Upper lobe of left lung (tissue), 6 donors: ENCODE measurements at places on chromosomes 7 and 10. TPM values are rescaled to one million over a fixed set of nuclear protein-coding genes. Genes with fewer than 3 reads are reported as not detected.

ALOX5 gene
- 222 TPM for total RNA-seq

KDM7A gene
- total RNA-seq = 16.5 TPM

VENTX gene
- 2.3 TPM for total RNA-seq

MAT1A gene
- total RNA-seq = 0.37 TPM

OGDHL gene
- total RNA-seq = 0.46 TPM

PPP1R17 gene
- total RNA-seq = not detected

INTS1 gene
- total RNA-seq = 215 TPM

GRCh38 chr10:102720337-102720736, 5.9 kb downstream of the SFXN2 start:
- no peak overlapping the region for H3K4me3 ChIP-seq
- no peaks in the 10 kb centered on the region for H3K36me3 ChIP-seq
- H3K4me1 ChIP-seq = peaks cover 7% of the 10 kb centered on the region

DNA sequence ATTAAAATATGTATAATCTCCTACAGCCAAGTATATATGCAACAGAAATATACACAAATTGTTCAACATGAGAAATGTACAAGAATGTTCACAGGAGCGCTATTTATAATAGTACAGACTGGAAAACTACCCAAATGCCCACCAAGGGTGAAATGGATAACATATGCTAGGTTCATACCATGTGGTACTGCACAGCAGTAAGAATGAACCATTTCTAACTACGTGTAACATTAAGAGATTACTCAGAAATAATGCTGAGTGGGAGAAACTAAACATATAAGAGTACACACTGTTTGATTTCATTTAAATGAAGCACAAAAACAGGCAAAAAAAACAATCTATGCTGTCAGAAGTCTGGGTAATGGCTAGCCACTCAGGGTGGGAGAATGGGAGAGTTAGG, 45.8 kb downstream of the RNLS start:
- H3K36me3 ChIP-seq = no peaks in the 10 kb centered on the region
- H3K4me1 ChIP-seq = no peaks in the 10 kb centered on the region
- H3K4me3 ChIP-seq = no peak overlapping the region
- no peak for DNase-seq
- H3K27me3 ChIP-seq = no peaks in the 10 kb centered on the region
- H3K27ac ChIP-seq = peak overlapping the region; percentile 41

GRCh38 chr10:88216976-88217375, 353.6 kb downstream of the PTEN start:
- H3K4me1 ChIP-seq = no peaks in the 10 kb centered on the region
- no peaks in the 10 kb centered on the region for H3K36me3 ChIP-seq
- no peaks in the 10 kb centered on the region for H3K27me3 ChIP-seq
- no peak overlapping the region for H3K27ac ChIP-seq
- no peak overlapping the region for H3K4me3 ChIP-seq
- no peak for DNase-seq

- H3K4me3 ChIP-seq = no peak overlapping the region
- H3K4me1 ChIP-seq = no peaks in the 10 kb centered on the region
- no peak for DNase-seq
- H3K27me3 ChIP-seq = no peaks in the 10 kb centered on the region
- H3K36me3 ChIP-seq = no peaks in the 10 kb centered on the region
- H3K27ac ChIP-seq = no peak overlapping the region
Measured at GRCh38 chr10:106637873-106638272, 526.6 kb downstream of the SORCS1 start.

GRCh38 chr10:7485244-7485556, 74.4 kb upstream of the SFMBT2 start:
- H3K27me3 ChIP-seq = no peaks in the 10 kb centered on the region
- no peak overlapping the region for H3K4me3 ChIP-seq
- H3K36me3 ChIP-seq = no peaks in the 10 kb centered on the region
- no peak for DNase-seq

DNA sequence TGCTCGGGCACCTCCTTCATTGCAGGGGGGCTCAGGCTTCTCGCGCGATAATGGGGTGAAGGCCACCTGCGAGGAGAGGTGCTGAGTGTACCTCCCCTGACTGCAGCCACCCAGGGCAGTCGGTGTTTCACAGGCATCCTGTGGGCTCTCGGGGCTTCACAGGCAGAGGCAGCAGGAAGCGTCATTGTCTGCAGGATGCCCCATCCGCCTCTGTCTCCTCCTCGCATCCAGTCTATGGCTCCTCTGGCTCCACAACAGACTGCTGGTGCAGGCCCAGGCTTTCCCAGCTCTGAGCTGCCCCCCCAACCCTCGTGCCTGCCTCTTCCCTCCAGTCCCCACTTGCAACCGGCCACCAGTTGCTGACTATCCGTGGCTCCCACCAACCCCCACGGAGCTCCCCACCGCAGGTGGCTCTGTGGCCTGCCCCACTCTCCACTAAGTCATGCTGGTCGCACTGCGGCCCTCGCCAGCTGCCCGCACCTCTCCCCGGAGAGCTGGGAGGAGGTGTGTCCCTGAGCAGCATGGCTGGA, 36.5 kb downstream of the CAMK2B start:
- H3K27ac ChIP-seq = no peak overlapping the region
- H3K4me1 ChIP-seq = no peaks in the 10 kb centered on the region
- H3K27me3 ChIP-seq = no peaks in the 10 kb centered on the region
- DNase-seq = peak; percentile 59

DNA sequence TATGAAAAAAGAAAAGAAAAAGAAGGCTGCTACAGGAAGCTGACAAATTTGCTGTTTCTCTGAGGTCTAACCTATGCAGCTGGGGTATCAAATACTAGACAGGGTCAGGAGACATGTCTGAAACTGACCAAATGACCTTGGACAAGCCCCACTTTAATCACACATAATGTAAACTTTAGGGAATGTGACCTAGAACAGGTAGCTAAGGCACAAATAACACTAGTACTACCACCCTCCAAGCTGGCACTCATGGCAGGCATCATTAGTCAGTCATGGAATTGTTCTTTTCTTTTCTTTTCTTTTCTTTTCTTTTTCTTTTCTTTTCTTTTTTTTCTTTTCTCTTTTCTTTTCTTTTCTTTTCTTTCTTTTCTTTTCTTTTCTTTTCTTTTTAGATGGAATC, 250.4 kb downstream of the KCNMA1 start:
- H3K27ac ChIP-seq = no peak overlapping the region
- H3K4me3 ChIP-seq = no peak overlapping the region
- no peaks in the 10 kb centered on the region for H3K36me3 ChIP-seq
- no peaks in the 10 kb centered on the region for H3K27me3 ChIP-seq

GRCh38 chr10:62183442-62183841, 85.2 kb downstream of the RTKN2 start:
- no peak overlapping the region for H3K4me3 ChIP-seq
- no peaks in the 10 kb centered on the region for H3K27me3 ChIP-seq
- H3K27ac ChIP-seq = no peak overlapping the region
- H3K4me1 ChIP-seq = no peaks in the 10 kb centered on the region
- no peak for DNase-seq

- peaks cover 11% of the 10 kb centered on the region for H3K4me1 ChIP-seq
- peak; percentile 89 for DNase-seq
- H3K36me3 ChIP-seq = no peaks in the 10 kb centered on the region
Measured at GRCh38 chr7:6272481-6273323, at the start of gene CYTH3. Gene CYTH3, minus strand, starts transcription at chr7:6272624. Its CDS starts 117 bp downstream, at chr7:6272507.

DNA sequence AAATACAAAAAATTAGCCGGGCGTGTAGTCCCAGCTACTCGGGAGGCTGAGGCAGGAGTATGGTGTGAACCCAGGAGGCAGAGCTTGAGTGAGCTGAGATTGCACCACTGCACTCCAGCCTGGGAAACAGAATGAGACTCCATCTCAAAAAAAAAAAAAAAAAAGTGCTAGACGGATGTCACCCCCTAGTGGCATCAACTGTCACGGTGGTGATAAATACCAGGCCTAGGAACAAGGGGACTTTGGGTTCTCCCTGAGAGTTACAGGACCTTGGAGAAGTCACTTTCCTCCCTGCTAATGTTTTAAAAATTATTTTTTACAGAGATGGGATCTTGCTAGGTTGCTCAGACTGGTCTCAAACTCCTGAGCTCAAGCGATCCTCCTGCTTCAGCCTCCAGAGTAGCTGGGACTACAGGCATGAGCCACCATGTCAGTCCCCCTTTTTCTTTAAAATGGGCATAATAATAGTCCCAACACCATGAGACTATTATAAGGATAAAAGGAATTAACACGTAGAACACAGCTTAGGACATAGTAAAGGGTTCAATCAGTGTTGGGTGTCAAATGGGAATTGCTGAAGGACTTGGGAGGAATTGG, 2.6 kb upstream of the TMEM130 start:
- peak; percentile 8 for DNase-seq
- H3K27ac ChIP-seq = no peak overlapping the region
- H3K4me3 ChIP-seq = no peak overlapping the region
- H3K27me3 ChIP-seq = peaks cover 18% of the 10 kb centered on the region
- peaks cover 13% of the 10 kb centered on the region for H3K4me1 ChIP-seq
- H3K36me3 ChIP-seq = no peaks in the 10 kb centered on the region

DNA sequence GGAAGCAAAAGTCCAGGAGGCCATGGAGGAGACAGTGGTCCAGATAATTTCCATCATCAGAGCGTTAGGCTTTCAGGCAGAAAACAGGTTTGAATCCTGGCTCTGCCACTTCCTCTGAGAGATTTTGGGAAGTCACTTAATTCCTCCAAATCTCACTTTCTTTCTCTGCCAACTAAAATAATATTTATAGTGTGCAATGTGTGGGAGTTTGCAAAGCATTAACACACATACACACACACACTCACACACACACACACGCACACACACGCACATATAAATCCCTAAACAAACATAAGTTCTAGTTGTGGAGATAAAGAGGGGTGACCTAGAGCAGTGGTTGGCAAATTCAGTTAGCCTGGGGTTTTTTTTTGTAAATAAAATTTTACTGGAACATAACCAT, 84.8 kb downstream of the TRIL start:
- H3K27me3 ChIP-seq = no peaks in the 10 kb centered on the region
- no peak for DNase-seq
- H3K36me3 ChIP-seq = no peaks in the 10 kb centered on the region
- H3K4me3 ChIP-seq = no peak overlapping the region
- no peak overlapping the region for H3K27ac ChIP-seq

GRCh38 chr7:154504918-154505317, 452.7 kb downstream of the DPP6 start:
- H3K27ac ChIP-seq = no peak overlapping the region
- H3K4me3 ChIP-seq = no peak overlapping the region
- no peaks in the 10 kb centered on the region for H3K27me3 ChIP-seq
- no peaks in the 10 kb centered on the region for H3K36me3 ChIP-seq

DNA sequence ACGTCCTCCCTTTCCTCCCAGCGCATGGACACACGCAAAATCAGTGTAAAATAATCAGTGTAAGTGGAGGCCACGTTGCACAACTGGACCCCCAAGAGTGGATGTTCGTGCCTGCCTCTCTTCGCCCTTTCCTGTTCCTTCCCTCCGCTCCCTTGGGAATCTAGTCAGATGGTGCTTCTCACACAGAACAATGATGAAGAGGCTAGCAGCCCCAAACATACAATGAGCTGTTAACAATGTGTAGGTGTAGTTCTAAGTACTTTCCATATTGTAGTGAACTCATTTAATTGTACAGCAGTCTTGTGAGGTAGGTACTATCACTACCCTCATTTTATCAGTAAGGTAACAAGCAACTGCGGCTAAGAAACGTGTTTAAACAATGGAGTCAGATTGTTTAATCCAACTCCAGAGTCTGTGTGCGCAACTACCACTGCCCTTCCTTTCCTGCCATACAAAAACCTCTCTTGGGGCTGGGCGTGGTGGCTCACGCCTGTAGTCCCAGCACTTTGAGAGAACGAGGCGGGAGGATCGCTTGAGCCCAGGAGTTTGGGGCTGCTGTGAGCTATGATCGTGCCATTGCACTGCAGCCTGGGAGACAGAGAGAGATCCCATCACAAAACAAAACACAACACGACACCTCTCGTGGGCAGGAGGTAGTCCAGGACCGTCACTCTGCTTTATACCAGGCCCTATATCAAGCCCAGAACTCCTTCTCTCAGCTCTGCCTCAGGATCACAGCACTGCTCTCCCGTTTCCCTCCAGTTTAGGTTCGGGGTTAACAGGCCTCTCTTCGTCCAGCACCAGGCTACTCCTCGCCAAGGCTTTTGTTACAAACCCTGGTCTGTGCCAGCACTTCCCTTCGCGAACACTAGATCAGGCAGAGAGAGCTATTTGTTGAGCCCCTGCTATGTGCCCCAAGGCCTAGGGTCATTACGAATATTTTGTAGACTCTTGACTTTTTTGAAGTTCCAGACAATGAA, 1.1 kb downstream of the FKBP9 start:
- H3K4me3 ChIP-seq = peak overlapping the region; percentile 89
- peaks cover 11% of the 10 kb centered on the region for H3K4me1 ChIP-seq
- H3K27me3 ChIP-seq = no peaks in the 10 kb centered on the region
- H3K36me3 ChIP-seq = no peaks in the 10 kb centered on the region
- peak; percentile 68 for DNase-seq
- H3K27ac ChIP-seq = peak overlapping the region; percentile 92
